ENCODE measurements at places on chromosomes 5 and 9.

DNA sequence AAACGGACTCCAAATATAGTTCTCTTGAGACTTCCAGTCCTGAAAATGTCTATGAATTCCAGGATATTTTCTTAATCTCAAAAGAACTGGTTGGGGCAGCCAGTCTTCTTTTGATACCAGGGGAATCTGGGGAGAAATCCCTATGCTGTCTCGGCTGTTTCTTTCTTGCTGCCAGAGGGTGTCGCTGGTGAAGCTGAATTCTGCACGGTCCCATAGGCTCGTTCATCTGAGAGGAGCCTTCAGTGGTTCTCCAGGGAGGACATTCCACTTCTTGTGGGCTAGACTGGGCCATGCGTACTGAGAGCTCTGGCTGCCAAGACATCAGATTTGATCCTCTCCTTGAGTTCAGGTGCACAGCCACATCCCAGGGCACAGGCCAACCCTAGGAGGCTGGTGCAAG lies 155.0 kb upstream of the CLINT1 start:
- peak; percentile 62 for DNase-seq

GRCh38 chr9:107373809-107374208 lies 90.7 kb downstream of the RAD23B start:
- no peak for DNase-seq

GRCh38 chr5:16869821-16870796 lies 66.0 kb downstream of the MYO10 start:
- peak; percentile 36 for DNase-seq

- no peak for DNase-seq
Measured at GRCh38 chr5:34628373-34628772, 27.8 kb upstream of the RAI14 start.

- peak; percentile 94 for DNase-seq
Measured at GRCh38 chr5:36599986-36600779, 6.2 kb upstream of the SLC1A3 start.

DNA sequence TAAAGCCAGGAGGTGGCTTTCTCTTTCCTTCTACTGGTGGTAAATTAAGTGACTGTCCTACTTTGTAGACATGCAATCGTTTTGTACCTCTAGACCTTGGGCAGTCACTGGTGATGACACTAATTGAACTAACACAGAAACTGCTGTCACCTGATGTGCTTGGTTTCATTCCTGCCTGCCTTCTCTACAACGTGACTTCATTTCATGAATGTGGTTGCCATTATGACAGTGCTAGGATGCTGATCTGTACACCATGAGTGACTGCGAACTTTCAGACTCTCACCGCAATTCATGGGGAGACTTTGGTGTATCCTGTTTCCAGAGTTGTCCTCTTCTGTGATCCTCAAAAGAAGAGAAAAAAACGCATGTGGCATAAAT lies 47.5 kb downstream of the UBE2QL1 start:
- no peak for DNase-seq

GRCh38 chr9:87698069-87698809 lies 27.7 kb upstream of the CTSL start:
- DNase-seq: no peak

DNA sequence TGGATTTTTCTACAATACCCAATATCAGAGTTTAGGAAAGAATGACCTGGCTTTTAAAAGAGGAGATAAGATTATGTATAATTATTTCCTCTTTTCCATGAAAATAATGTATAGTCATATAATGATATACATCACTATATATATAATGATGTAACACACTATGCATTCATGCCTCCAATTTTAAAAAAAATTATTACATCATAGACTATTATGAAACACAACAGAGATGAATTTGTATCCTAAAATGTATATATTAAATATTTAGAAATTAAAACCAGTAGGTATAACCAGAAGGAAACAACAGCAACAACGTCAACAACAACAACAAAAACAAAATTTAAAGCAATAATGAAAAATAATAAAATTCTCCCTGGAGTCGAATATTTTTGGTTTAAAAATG lies 1856.5 kb upstream of the CDH6 start:
- DNase-seq: no peak

- DNase-seq: peak; percentile 11
Measured at GRCh38 chr9:132973713-132974112, 4.8 kb upstream of the GFI1B start.

- no peak for DNase-seq
Measured at GRCh38 chr9:20462410-20462809, 159.9 kb downstream of the MLLT3 start.

GRCh38 chr5:119347991-119348390 lies 7.8 kb upstream of the TNFAIP8 start:
- DNase-seq: peak; percentile 85

GRCh38 chr9:71628247-71628646 lies 140.1 kb downstream of the CEMIP2 start:
- peak; percentile 13 for DNase-seq

DNA sequence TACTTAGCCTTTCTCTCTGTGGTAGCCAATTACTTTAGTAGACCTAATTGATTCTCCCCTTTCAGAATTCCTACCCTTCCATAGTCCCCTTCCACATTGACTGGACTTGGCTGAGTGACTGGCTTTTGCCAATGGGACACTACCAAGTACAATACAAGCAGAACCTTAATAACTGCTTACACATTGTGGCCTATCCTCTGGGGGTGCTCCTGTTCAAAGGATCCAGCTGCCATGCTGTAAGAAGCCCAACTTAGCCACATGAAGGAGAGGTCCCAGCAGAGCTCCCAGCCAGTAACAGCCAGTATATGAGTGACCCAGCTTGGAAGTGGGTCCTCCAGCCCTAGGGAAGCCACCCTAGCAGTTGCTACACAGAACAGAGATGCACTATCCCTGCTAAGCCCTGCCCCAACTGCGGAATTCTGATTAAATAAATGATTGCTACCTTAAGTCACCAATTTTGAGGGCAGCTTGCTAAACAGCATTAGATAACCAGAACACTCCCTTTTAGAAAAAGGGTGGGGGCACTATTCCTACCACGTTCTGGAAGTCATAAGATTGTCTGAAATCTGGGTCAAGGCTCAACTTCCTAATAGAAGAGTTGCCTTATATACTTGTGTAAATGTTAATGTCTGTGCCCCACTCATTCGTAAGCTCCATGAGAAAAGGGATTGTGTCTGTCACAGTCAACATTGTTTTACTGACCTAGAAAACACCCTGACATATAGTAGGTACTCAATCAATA lies 11.1 kb upstream of the APTX start:
- DNase-seq: no peak

DNA sequence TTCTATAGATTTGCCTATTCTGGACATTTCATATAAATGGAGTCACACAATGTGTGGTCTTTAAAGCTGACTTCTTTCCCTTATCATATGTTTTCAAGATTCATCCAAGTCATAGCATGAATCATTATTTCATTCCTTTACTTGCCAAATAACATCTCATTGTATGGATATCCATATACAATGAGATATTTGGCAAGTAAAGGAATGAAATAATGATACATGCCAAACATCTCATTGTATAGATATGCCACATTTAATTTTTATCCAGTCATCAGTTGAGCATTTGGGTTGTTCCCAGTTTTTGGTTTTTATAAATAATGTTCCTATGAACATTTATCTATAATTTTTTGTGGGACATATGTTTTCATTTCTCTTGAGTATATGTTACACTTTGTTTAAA lies 20.5 kb upstream of the OR2K2 start:
- no peak for DNase-seq

- DNase-seq: no peak
Measured at GRCh38 chr5:133251296-133252132, 199.7 kb downstream of the HSPA4 start.

DNA sequence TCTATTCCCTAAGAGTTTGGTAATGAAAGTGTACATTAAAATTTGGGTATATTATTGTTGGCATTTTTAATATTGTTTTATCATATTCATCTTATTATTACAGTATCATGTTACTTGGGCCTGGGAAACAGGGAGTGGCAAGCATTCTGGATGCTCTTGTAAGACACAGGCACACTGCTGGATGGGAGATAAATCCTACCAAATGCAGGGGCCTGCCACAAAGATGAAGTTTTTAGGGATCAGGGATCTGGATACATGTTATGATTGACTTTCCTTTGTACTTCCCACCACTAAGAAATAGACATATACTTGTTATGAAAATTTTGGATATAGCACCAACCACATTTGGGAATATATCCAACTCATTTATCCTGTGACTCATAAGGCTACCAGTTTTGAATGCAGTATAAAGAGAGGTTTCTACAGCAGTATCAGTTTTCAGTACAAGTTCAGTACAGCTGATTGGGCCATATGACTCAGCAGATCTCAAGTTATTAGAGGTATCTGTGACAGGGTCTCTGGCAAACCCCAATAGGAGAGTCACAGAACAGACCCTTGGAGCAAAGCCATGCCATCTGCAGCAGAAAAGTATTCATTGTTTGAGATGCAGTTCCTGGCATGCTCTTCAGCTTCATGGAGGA lies 360.1 kb downstream of the DMAC1 start:
- DNase-seq: no peak

DNA sequence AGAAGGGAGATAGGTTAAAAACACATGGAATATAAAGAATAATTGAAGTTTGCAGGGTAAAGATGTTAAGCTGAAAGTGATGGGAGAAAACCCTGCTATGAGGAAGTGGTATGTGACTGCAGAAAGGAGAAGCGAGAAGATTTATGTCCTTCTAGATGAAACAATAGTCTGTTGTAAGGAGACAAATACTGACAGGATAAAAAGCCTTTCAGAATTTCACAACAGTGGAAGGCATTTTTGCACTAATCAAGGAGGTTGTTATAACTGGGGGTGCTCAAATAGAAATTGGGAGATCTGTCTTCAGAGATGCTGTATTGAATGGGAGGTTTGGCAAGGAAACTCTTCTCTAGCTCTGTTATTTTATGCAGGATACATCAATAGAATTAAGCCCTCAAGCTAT lies 69.6 kb downstream of the NMUR2 start:
- DNase-seq: no peak

DNA sequence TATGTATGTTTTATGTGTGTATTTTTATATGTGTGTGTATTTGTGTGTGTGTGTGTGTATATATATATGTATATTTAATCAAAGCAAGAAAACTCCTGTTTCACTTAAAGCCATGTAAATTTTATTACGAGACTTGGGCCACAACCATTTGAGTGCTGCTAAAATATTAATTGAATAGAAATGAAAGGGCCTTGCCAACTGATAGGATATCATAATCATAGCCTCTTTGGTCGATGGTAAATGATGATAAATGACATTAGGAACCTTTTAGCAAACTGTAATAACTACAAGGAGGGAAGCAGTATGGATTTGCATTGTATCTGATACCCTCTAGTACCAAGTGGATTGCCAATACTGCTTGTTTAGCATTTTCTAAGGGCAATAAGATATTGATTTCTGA lies 7.9 kb downstream of the TLE4 start:
- DNase-seq: no peak

GRCh38 chr5:172282272-172283019 lies 1.1 kb downstream of the UBTD2 start:
- peak; percentile 46 for DNase-seq

GRCh38 chr9:128001779-128002298 lies 21.1 kb upstream of the EEIG1 start:
- DNase-seq: peak; percentile 90

DNA sequence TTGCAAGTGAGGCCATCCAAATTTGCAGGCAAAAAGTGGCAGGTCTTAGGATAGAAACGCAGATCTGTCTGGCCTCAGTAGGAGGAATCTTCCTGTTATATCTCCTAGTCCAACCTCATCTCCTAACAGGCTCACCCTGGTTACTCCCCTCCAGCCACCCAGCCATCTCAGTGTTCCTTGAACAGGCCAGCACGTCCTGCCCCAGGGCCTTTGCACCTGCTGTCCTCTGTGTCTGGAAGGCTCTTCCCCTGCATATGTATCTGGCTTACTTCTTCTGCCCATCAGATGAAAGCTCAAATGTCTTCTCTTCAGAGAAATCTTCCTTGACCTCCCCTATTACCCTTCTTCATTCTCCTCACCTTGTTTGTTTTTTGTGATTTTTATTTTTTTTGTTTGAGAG lies 107.3 kb upstream of the ALDH1B1 start:
- no peak for DNase-seq

- DNase-seq: no peak
Measured at GRCh38 chr5:146528236-146528635, 12.2 kb upstream of the GPR151 start.

DNA sequence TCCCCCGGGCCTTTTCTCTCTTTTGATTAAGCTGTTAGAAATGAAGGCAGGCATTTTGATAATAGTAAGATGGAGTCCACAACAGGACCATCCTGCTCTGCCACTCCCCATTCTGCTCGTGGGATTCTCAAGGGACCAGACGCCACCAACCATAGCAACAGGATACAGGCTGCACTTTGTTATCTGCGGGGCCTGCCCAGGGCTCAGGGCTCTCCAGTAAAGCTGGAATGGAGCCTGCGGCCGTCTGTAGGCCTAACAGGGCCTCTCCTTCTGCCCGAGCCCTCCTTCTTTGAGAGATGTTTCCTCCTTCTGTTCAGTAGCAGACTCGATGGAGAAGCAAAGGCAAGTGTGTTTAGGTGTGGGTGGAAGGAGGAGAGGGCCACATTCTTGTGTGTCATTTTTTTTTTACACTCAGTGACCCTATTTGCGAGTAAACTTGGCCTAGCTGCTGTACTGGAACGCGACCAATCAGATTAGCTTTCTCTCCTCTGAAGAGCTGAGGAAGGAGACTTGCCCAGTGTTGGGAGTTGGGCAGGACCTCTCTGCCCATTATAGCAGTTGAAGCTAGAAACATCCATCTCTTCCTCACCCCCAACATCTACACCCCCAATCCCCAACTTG lies 8.9 kb upstream of the EPB41L4B start:
- no peak for DNase-seq

- DNase-seq: no peak
Measured at GRCh38 chr5:44885903-44886302, 77.2 kb downstream of the MRPS30 start.

DNA sequence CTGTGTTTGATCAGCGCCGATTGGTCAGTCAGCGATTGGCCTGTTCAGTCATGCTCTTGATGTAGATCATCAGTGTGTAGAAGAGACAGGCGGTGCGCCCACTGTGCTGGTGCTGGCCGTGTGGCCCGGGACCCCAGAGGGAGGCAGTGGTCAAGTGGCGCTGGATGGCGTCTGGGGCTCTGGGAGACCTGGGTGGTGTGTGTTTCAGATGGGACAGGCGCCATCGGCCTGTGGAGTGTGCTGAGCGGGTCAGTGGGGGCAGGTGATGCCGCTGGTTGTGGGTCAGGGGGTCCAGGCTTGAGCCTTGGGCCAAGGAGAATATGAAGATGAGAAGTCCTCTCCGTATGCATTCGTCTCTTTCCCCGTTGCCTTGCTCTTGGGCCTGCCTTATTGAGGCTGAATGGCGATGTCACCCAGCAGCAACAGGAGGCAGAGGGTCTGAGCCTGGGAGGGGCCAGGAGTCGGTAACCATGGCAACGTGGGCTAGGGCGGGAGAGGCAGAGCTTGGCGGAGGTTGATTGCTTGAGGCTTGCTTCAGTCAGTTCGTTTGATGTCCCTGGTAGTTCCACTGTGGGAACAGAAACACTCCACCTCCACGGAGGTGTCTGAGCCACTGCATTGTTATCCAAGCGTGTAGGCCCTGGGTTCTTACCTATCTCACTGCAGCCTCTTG lies 117.8 kb upstream of the CACNA1B start:
- DNase-seq: no peak

GRCh38 chr5:36878392-36879082 lies 2.0 kb downstream of the NIPBL start:
- DNase-seq: peak; percentile 46

- DNase-seq: peak; percentile 99
Measured at GRCh38 chr9:125932012-125932411, 184.8 kb downstream of the PBX3 start.

All from AG10803 (cell line).